ENCODE measurements at places on chromosomes 2 and 18.
A peak's percentile ranks its signal among the peaks of the same experiment; 100 is the strongest.

DNA sequence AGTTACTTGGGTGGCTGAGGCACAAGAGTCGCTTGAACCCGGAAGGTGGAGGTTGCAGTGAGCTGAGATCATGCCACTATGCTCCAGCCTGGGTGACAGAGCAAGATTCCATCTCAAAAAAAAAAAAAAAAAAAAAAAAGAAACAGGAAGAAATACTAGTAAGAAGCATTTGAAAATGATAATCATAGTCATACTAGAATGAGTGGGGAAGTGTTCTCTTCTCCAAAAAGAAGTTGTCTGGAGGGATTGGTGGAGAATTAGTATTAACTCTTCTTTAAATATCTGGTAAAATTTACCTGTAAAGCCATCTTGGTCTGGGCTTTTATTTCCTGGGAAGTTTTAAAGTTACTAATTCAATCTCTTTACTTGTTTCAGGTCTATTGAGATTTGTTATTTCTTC lies 131.8 kb downstream of the FAM210A start:
- no peak for DNase-seq

- no peak for DNase-seq
Observed at GRCh38 chr2:100655936-100656534, 93.2 kb downstream of the PDCL3 start.

GRCh38 chr2:112623913-112624777 lies 21.6 kb upstream of the SLC20A1 start:
- DNase-seq, result peak; percentile 92

DNA sequence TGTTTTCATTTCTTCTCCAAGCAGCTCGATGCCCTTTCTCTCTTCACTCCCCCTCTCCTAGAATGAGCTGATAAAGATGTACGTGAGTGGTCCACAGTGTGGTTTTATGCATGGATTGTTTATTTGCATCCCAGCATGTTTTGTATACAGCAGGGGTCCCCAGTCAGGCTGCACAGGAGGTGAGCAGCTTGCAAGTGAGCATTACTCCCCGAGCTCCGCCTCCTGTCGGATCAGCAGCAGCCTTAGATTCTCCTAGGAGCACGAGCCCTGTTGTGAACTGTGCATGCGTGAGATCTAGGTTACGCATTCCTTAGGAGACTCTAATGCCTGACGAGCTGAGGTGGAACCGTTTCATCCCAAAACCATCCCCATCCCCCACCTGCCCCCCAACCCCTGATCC lies 262.6 kb downstream of the AGAP1 start:
- DNase-seq, result no peak

Data from RWPE1 (cell line).